ENCODE measurements at places on chromosomes 6 and 20.

DNA sequence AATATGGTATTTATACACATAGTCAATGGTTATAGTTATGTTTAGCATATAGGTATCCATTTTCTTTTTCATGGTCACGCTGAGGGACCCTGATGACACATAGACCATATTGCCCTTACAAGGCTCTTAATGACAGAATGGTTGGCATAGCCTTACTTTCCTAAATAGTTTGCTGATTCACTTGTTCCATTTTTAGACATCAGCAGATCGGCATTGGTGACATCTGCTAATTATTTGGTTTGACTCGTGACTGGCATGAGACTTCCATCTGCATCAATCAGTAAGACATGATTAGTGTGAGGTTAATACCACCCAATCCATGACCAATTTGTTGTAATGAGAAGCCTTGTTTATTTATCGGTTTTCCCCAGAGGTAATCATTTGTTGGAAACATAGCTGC lies 309.7 kb downstream of the ALDH8A1 start:
- no peak for DNase-seq

DNA sequence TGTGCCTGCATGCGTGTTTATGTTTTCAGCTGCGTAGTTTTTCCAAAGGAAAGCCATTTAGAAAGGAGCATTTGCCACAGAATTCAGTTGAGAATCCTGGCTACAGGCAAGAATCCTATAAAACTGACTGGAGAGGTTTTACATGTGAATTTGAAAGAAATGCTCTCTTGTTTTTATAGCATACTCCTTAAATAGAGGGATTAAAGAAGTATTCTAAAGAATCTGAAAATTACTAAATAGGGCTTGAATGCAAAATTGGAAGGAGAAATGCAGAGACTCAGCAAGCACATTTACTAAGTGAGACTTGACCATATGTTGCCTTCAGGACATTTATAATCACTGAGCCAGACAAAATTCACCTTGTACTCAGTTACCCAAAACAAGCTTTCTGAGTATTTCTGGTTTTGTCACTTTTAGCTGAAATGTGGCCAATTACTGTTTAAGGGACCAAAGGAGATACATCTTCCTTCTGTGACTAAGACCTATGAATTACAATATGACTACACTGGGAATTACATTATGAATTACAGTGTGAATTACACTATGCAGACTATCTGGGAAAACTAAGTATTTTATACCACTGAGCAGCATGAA lies 107.4 kb upstream of the ASCC3 start:
- DNase-seq: no peak

DNA sequence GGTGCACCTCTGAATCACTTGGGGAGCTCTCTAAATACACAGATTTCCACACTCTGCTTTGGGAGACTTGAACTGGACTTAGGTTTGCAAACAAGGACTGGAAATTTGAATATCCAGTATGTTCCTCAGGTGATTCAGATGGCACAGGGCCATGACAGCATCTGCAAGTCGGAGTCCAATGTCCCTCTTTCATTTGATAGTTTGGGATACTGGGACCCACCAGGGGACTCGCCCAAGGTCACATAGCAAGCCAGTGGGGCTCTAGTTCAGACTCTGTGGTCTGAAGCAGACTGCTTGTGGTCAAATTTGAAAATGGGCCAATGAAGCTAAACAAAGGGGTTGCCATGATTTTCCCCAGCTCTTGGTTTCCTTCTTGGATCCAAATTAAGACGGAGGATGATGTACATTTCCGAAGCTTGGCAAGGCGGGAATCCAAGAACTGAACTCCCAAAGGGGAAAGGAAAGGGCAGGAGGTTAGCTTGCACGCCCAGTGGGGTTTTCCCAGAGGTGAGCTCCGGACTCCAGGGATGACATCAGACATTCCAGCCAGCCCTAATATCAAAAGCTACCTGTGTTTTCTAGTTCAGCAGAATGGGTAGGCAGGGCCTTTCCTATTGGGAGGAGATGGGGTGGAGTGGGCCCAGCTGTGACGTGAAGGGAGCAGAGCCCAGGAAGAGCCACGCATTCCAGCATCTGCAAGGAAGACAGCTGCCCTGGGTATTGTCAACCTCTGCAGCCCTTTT lies 3.4 kb upstream of the SYS1 start:
- DNase-seq: peak; percentile 70

DNA sequence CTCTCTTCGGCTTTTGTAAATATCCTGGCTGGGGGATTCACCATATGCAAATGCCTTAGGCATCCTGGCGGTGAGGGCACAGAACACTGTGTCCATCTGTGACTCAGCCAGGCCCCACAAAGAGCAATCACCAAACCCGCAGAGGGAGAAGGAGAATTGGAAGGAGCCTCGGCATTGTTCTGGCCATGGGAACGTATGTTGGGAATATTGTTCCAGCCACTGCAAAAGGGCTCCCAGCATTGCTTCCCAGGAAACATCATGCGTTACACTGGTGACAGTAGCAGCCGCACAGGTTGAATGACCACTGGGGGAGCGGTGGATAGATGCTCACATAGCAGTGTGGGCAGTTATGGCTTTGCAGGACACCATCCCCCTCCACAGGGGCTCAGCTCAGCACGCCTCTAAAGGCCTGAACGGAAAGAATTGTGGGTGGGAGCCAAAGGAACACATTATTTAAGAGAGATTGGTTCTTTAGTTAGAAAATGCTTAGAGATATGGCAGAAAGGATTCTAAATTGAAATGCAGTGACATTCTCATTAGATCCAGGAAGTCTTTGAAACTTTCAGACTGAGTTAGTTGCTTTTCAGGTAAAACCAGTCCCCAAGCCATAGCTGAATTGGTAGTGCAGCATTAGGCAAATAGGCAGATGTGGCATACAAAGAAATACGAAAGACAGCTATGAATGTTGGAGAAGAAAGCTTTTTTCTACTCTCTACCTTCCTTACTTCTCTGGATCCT lies 104.3 kb downstream of the RNF144B start:
- DNase-seq: peak; percentile 29
